ENCODE measurements at places on chromosomes 5 and 9.

GRCh38 chr9:38004809-38005560 is 64.0 kb downstream of the SHB start:
- no peak for DNase-seq

DNA sequence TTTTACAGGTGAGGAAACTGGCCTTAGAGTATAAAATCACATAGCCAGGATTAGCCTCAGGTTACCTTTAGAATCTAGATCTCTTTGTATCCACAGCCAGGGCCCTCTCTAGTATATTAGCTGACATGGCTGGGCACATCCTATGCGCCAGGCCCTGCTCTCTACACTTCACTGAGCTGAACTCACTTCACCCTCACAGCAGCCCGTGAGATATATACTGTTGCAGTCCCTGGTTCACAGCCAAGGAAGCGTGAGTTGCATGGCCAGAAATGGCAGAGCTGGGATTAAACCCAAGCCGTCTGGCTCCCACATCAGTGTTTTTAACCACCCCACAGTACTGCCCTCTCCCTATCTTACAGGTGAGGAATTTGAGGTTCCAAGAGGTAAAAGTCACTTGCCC is 58.4 kb downstream of the DAB2IP start:
- DNase-seq, result no peak

GRCh38 chr5:154806176-154806575 is 44.2 kb downstream of the FAXDC2 start:
- DNase-seq, result no peak

- peak; percentile 52 for DNase-seq
Measured at GRCh38 chr5:71475788-71476384, 20.4 kb downstream of the BDP1 start.

DNA sequence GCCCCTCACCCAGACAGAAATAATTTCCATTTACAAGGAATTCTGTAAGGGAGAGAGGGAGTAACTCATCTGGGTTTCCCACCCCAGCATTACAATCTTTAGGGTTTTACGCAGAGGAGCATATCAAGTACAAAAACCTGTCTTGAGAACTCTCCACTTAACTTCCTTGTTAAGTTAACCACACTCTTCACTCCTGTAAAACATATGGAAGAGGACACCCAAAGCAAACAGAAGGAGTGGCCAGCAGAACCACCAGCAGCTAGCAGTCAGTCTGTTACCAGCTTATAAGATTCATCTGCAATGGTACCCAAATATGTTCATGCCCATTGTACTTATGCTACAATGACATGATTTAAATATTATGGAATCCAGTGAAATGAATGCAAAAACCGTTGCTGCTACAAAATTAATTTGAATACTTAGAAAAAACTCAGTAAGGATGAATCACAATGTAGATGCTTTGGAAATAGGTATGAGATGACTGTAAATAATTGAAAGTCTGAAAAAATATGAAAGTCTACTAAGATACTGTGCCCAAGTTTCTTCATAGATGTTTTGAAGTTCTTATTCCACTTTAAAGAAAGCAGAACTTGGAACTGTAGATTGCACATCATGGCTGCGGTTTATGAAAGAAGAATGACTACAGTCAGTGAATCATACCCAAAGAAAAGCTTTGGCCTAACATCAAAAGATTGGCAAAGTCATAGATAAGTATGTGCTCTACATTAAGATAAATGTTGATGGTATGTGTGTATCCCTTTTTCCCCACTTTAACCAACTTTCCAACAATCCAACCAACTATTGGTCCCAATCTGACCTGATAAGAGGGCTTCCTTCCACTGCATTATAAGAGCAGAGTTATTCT is 233.6 kb downstream of the ACTL7B start:
- no peak for DNase-seq

DNA sequence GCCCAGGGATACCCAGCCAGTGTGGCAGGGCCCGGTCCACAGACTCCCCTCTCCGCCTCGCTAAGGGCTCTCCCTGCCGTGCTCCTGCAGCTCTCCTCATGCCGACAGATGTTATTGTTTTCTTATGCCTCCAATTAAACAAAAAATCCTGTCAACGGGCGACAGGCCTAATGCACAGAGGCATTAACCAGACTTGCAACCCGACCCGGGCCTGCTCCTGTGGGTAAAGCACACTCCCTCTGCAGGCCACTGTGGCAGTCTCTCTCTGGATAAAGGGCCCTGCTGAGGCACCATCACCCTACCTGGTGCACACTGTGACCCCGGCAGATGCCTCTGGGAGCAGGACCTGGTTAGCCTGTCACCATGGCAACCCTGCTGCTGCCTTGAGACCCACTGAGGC is 27.5 kb upstream of the HAND1 start:
- no peak for DNase-seq

DNA sequence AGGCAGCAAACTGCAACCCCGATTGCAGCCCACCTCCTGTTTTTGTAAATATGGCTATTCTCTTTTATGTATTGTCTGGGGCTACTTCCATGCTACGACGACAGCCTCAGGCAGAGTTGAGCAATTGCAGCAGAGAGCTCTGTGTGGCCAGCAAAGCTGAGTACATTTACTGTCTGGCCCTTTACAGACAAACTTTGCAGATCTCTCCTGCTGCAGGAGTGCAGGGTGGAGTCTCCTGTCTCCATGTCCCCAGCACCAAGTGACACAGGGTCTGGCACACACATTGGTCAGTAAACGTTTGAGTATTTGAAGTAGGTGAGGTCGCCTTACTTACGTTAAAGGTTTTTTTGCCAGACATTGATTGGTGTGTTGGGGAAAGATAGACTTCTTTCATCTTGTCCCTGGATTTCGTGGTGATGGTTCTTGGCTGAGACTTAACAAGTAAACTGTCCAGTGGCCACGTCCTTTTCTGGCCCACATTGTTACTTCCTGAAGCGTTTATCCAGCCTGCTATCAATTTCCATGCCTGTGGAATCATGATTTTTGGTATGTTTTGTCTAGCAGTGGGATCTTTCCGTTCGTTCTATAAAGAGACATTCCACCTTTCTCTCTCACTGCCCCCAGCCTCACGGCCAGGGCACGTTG is 27.2 kb downstream of the PRRC2B start:
- no peak for DNase-seq

- DNase-seq, result no peak
Measured at GRCh38 chr5:168047669-168048111, 243.8 kb upstream of the WWC1 start.

DNA sequence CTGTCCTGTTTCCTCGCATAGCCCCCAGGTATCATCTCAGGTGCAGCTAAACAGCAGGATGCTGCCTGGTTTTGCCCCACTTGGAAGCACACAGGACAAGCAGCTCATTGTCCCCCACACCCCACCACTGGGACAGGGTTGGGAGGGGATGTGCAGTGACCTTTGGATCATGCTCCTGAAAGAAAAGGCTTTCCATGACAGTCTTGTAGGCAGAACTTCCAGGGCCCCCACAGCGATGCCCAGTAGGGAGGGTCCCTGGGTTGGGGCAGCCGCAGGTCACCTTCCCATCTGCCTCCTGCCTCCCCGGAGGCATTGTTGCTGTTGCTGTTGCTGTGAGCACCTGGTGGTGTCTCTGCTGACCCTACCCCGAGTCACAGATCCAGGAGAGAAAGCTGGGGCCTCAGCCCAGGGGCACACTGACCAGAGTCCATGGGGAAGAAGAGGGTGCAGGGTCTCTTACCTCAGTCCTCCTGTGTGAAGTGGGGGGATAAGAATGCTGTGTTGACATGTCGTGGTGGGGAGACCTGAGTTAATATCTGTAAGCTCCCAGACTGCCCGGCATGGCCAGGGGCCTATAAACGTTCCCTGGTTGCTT is 8.5 kb downstream of the CEP72 start:
- DNase-seq, result no peak

DNA sequence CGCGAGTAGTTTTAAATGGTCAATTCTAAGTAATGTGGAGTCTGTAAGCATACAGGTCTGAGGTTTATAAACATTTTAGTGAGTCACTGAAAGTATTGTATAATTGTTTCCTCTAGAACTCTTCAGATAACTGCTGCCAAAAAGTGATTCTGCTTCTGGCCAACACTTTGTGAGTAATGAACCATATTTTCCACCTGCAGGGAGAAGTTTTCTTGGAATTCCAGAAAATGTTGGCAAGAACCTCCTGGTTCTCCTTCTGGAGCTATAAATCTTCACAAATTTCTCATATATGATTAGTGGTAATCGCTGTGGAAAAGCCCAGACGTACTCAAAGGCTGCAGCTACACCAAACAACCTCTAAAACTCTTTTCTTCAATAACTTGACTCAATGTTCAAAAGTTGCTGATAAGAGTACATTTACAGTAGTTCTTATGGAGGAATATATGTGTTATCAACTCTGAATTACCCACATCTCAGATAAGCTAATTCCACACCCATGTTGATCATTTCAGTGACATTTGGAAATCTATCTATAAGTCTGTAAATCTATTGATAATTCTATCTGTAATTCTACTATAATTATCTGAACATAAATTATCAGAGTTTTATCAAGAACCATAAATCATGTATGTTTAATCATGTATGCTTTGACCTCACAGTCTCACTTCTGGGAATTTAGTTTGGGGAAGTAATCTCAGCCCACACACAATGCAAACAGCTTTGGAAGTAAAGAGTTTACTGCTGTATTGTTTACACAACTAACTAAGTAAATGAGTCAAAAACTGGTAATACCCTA is 74.1 kb downstream of the FNBP1 start:
- no peak for DNase-seq

GRCh38 chr5:135287551-135287950 is 111.5 kb downstream of the MACROH2A1 start:
- no peak for DNase-seq

DNA sequence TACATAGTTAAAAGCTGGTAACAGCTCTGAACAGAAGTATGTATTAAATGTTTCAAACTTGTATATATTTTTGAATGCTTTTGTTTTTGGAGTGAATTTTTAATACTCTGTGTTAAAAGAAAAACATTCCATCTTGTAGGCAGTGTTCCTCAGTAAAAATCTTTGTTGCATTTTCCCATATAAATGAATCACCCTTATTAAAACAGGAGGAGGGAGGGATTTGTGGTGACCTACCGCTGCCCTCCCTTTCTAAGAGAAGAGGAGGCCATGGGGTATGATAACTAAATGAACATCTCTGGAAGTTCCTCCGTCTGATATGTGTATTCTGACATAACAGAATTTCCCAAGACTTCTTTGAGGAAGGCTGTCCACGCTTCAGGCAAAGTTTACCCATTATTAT is 53.4 kb downstream of the INIP start:
- no peak for DNase-seq

DNA sequence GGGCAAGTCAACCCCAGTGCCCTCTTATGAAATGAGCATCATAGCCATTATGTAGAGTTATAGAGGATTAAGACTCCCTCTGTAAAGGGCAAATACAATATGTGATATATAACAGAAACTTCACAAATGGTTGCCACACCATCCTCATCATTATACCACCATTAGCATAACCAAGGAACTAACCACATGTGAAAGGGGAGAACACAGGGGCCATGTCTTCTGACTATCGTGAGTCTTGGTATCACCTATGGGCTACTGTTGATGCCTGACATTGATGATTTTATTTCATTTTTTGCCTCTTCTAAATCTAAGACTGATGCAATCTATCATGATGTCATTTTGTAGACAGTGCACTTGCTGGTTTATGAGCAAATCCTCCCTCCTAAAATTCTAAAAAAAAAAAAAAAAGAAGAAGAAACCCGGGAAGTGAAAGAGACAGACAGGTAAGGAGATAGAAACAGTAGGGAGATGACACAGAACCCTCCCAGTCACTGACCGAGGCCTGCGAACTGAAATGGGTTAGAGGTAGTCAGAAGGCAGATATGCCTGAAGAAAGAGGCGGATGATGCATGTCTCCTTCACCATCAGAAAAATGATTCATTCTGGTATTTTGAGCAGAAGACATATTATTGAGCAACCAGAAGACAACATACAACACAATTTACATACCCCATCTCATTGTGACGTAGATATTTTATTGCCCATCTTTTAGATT is 266.0 kb downstream of the DMAC1 start:
- DNase-seq, result no peak

- no peak for DNase-seq
Measured at GRCh38 chr5:113337515-113338415, 97.0 kb downstream of the TSSK1B start.

DNA sequence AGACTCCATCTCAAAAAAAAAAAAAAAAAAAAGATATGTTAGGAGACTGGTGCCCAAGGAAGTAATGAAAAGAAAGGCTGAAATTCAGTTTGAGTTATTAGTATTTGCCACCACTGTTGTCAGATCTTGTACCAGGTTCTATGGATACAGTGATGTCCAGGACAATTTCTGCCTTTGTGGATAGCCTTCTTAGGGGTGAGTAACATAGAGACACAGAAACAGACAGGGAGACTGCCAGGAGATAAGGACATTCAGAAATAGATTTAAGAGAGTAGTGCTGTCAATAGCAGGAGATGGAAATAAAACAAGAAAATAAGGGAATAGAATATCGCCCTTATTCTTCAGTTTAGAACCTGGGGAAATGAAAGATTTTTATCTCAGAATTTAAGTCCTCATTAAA is 6.3 kb upstream of the SPINK14 start:
- no peak for DNase-seq

DNA sequence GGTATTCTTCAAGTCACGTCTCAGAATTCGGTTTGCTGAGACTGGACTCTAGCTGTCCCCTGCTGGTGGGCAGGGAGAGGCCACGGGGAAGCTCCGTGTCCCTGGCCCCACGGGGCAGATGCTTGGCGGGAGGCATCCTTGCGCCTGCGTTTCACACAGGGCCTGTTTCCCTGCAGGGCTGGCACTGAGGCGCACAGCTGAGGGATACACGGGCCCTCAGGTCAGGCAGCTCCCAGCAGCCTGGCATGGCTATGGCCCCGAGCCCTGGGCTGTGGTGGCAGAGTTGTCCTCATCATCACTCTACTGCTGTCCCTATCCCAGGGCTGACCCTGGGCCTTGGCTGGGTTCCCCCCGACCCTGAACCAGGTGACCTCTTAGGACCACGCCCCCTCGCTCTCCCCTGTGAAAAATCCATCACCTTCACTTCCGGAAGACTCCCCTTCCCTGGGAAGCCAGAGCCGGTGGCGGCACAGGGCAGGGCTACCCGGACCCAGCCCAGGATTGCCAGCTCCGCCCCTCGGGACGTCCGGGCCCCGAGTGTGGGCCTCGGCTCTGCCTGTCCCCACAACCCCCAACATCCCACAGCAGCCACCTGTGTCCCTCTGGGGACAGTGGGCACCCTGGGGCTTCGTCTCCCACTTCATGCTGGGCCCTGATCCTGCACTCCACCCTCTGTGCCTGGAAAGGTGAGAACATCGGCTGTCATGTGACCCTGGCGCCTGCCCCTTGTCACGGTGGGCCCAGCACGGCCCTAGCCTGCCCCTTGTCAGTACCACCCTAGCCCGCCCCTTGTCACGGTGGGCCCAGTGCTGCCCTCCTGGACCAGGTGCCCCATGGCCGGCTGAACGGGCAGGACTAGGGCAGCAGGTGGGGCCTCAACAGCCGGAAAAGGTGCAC is 5.0 kb downstream of the DPP7 start:
- peak; percentile 8 for DNase-seq

- no peak for DNase-seq
Measured at GRCh38 chr5:112787261-112787660, 49.6 kb downstream of the APC start.

- no peak for DNase-seq
Measured at GRCh38 chr9:118003240-118003639, 299.0 kb downstream of the TLR4 start.

- DNase-seq, result no peak
Measured at GRCh38 chr5:73894860-73895259, 268.9 kb downstream of the ARHGEF28 start.

- DNase-seq, result no peak
Measured at GRCh38 chr5:96455789-96456188, 22.7 kb upstream of the PCSK1 start.
